ENCODE measurements at places on chromosomes 12 and 14.

DNA sequence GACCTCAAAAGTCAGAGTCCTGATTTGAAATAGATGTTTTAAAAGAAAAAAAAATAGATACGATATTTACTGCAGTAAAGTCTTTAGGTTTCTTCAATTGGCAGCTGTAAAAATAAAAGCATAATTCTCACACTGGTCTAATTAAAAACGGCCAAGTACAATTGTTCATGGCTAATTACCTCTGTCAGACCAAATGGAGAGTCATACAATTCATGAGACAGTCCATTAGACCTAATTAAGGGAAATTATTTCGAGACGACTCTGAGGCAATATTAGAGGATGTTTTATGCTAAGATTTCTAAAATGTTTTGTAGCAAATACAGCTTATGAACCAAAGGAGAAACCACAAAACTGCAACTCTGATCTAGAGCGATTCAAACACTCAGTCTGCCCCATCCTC lies 131.3 kb downstream of the PHLDA1 start:
- no peak for DNase-seq

- DNase-seq: no peak
Observed at GRCh38 chr12:1533205-1533601, 61.2 kb downstream of the FBXL14 start.

GRCh38 chr12:22271023-22271422 lies 63.5 kb downstream of the ST8SIA1 start:
- DNase-seq: no peak

GRCh38 chr12:109458086-109458485 lies 19.0 kb downstream of the KCTD10 start:
- DNase-seq: no peak

- no peak for DNase-seq
Observed at GRCh38 chr14:81936348-81936747, 402.7 kb upstream of the SEL1L start.

DNA sequence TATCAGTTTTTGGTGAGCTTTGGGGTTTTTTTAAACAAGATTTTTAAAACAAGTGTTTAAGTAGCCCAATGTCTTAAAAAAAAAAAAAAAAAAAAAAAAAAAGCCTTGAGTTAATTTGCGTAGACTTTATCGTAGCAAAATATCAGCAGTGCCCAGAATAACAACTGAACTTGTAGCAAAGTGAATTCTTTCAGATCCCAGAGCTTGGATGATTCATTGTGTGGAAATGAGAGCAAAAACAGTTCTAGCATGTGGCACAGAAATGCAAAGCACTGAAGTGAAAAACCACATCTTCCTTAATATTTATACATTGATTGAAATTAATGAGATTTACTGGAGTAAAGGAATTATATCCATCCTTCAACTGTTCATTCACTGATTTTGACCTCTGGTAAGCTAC lies 258.1 kb downstream of the EGLN3 start:
- DNase-seq: no peak

DNA sequence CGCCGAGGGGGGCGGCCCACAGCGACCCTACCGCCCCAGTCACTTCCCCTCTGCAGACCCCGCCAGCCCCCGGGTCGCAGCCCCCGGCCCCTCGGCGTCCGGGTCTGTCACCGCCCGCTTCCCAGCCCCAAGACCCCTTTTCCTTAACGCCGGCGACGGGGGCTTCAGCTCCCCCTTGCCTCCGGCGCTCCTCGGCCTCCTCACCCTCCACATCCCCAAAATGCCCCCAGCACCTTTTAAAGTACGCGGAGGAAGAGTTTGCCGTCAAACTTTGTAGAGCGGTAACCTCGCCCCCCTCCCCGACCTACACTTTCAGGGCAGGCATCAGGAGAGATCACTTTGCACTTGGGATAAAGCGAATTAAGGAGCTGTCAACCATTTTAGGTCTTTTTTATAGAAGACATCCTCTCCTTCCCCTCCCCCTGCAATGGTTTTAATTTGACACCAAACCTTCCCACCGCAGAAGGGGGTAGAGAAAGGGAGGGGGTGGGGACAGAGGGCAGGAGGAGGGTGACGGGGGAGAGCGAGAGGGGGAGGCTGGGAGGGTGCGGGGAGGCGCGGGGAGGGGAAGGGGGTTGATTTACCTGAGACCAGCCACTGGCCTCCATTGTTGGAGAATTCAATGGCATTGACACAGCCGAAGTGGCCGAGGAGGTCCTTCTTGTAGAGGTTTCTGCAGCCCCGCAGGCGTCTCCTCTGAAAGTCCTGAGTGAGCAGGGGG lies 578 bp downstream of the DCAF5 start:
- peak; percentile 23 for DNase-seq

DNA sequence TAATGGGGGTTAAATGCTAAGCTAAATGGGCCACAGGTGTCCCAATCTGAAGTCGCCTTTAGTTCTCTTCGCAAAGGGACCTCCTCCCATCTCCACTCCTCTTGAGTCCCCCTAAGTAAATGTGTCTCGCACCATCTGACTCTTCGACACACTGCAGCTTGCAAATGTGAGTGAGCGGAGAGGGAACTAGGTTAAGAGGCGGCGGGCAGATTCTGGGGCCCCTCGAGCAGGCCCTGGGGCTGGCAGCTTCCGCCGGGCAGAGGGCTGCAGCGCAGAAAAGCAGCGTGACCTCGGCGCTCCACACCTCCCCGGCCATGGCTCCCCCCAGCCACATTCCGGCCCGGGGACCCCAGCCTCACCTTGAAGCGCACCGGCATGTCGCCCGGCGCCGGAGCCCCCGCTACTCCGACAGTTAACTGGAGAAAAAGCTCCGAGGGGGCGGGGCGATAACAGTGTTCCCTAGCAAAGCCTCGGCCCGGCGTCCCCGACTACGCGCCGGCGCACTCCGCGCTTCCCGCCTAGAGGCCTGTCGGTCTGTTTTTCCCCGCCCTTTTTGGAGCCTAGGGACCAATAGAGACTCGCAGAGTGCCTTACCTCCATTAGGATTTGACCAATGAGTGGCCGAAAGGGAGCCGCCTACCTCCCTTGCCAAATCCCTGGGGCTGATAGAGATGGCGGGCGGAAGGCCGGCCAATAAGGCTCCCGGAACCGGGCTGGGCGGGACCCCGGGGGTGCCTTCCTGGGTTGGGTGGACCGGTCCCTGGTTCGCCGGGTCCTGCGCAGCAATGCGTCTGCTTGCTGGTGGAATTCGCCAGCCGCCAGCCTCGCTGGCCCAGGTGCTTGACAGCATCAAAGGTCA lies at the start of gene MDM1:
Gene MDM1 (minus strand): TSS at position 494 of the 859 bp plus-strand sequence. CDS start 117 bp downstream, at position 377.
- peak; percentile 90 for DNase-seq

DNA sequence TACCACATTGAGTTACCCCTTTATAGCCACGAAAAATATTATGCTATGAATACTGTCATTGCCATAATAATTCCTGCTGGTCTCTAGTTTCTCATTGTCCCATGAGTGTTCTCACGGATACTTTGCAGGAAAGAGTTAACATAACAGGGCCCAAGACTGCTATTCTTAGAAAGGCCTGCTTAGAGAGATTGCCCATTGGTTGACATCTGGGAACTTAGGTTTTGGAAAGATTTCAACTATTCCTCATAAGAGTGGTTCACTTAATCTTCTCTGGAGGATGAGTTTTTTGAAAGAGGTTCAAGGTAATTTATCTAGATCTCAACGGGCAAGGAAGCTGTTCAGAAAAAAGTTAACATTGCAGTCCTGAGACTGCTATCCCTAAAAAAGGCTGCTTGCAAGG lies 18.4 kb upstream of the PRPF39 start:
- DNase-seq: no peak

- DNase-seq: no peak
Observed at GRCh38 chr12:69468237-69469026, 1.8 kb upstream of the FRS2 start.

DNA sequence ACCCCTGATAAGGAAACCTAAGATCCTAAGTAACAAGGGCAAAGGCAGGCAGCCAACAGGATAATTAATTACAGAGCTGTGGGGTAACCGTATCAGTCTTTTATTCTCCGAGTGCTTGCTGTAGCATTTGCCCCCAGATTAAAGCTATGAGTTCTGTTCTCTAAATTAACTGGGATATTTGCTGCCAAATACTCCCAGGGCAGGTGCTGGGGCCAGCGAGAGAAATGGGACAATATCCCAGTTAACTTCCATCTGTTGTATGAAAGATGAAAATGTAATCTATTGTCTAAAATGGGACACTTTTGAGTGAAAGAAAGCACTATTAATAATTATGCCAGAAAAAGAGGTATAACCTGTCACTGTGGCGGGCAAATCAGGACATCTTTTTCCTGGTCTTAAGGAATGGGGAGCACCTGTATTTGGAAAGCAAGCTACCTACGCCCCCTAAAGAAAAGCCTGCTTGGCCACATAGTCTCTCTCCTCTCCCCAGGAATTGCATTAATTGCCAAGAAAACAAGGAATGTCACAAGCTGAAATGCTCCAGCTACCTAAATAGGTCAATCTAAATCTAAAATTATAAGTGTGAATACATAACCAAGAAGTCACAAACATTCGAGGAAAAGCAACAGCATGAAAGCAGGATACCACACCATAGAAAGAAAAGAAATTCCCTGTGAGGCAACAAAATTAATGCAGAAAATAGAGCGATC lies 26.7 kb upstream of the CFAP54 start:
- no peak for DNase-seq

DNA sequence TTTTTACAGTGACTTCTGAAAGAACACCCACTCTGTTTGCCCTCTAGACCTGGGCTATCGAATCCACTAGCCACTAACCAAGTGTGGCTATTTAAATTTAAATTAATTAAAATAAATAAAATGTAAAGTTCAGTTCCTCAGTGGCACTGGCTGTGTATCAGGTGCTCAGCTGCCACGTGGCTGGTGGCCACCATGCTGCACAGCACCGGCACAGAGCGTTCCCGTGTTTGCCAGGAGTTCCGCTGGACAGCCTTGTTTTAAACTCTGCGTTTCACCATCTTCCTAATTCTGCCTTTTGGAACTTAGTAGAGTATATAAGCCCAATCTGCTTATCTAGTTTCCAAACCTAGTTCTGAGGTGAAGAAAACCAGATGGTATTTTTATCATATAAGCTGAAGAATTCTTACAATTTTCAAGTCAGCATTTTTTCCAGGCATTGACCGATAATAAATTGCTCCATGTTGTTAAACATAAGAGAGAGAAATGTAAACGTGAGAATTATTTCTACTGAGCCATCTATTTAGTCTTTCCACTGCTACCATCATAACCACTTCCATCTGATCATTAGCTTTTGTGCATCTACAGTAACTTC lies 339.0 kb downstream of the CACNA1C start:
- no peak for DNase-seq

GRCh38 chr12:118715647-118716046 lies 265.7 kb upstream of the SRRM4 start:
- no peak for DNase-seq

DNA sequence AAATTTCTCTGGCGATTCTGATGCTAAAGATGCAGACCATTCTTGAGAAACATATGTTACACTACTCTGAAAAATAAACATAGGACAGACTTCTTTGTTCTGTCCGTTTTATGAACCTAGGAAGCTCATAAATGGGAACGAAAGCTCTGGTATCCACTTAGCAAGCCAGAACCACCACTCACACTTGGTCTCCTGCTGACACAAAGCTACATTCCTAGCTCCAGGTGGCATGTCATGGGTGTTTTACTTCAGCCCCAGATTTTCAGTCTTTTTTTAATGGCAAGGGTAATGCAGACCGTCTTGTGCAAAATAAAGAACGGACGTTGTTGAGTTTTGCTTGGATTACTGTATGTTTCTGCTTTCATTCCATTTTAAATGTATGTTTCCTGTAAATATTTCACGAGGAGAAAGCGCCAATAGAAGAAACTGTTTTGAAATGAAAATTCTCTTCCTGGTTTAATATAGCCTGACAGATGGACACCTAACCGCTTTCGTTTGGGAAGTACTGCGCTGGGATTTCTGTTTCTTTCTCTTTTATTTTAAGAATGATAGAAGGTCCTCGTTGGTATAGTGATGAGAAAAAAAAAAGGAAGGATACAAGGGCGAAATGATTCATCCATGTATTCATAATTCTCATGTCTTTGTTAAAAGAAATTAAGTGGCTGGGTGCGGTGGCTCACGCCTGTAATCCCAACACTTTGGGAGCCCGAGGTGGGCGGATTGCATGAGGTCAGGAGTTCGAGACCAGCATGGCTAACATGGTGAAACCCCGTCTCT lies 871 bp upstream of the COQ5 start:
- no peak for DNase-seq

- DNase-seq: no peak
Observed at GRCh38 chr12:94789510-94790225, 139.3 kb upstream of the TMCC3 start.

GRCh38 chr14:21991130-21991529 lies 317.5 kb upstream of the OR4E1 start:
- DNase-seq: no peak

- DNase-seq: no peak
Observed at GRCh38 chr12:24605466-24605865, 343.4 kb downstream of the BCAT1 start.

DNA sequence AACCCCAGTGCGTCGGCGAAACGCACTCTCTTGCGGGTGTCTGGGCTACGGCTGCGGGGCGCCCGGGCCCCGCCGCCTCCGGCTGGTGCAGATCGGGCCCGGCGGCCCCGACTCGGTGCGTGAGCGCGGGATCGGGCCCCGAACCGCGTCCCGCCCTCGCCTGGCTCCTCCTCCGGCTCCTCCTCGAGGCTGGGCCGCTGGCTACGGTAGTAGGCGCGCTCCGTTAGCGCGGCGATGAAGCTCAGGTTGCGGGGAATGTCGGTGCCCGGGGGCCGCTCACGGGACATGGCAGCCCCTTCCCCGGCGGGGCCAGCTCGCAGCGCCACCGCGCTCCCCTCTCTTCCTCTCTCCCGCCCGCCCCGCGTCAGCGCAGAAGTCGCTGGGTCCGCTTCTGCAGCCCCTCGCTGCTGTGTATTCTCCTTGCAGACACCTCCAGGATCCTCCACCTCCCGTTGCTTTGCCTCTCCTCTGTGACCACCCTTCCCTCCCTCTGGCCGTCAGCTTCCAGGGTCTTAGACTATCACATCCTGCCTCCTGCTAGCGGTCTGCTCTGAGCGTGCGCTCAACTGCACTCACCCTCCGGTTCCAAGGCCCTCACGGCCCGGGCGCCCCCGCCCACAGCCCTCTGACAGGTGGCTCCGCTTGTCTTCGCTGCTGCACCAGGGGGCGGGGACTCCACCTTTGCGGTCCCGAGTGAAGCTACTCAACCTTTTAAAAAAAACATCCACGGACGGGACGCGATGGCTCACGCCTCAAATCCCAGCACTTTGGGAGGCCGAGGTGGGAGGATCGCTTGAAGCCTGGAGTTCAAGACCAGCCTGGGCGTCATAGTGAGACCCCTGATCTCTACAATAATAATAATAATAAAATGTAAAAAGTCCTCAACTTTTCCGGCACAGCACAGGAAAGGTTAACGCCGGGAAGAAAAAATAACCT lies at the start of gene PPP1R3E:
Gene PPP1R3E (minus strand): TSS at position 570 of the 936 bp plus-strand sequence. CDS start 283 bp downstream, at position 287.
- peak; percentile 82 for DNase-seq

GRCh38 chr12:126397071-126397581 lies 1331.9 kb downstream of the AACS start:
- DNase-seq: no peak

DNA sequence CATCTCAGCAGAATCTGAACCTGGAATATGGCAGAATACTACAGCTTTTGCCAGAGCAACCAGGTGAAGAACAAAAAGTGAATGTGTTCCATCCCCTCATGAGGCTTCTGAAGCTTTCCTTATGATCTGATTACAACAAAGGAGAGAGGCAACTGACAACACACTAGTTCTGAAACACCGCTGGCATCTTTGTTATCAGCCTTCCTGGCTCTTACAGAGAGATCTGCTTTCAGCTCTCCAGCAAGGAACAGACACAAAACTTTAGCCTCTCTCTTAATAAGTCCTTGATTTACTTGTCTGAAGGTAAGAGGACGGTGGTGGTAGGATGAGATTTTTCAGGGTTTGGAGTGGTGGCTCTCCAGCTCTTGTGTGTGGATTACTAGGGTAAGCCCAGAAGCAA lies 227.0 kb downstream of the PPM1H start:
- no peak for DNase-seq

- DNase-seq: no peak
Observed at GRCh38 chr12:109735051-109735521, 21.5 kb downstream of the FAM222A start.
